Heart right ventricle (tissue), 16 donors: ENCODE measurements at places on chromosomes 4 and X. TPM values are rescaled to one million over a fixed set of nuclear protein-coding genes. Genes with fewer than 3 reads are reported as not detected.

The GTPBP6 gene
- total RNA-seq, result 52.6 TPM

DNA sequence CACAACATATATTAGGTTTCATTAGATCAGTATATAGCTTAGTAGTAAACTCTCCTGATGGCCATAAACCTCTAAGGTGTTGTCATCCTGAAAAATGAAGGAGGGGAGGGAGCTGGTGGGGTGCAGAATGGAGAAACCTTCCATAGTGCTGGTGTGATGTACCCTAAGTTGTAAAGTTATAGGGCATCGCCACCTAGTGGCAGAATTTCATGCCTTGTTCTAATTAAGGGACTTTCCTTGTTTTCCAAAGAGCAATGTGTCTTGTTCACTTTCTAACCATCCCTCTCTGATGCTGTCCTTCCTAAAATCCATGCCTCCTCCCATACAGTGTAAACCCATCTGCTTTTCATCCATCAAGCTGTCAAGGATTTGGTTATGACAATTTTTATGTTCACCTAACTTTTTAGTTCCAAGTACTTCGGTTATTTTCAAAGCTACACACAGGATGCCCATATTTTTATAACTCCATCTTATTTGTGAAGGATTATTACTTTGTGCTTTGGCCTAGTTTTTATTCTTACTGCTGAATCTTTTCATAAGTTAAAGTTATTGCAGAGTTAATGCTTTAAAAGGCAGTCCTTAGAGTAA lies 4.5 kb downstream of the NBDY start:
- no peaks in the 10 kb centered on the region for H3K27me3 ChIP-seq
- H3K4me1 ChIP-seq, result peaks cover 15% of the 10 kb centered on the region
- peak; percentile 39 for DNase-seq

DNA sequence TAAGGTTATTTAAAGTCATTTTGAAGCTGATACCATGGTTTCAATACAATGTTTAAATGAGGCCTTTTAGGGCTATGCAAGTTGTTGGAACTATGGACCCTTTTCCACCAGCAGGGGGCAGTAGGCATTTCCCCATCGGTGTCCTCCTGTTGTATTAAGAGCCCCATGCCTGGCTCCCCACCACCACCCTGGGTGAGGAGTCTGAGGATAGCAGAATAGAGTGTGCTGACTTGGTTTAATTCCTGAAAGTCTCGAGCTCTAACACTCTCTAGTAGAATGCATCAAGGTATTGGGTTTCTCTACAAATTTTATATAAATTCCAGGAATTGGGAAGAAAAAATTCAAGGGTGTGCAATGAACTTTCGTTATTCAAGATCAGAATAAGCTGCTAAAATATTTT lies 234.8 kb upstream of the JADE1 start:
- no peaks in the 10 kb centered on the region for H3K36me3 ChIP-seq
- peak; percentile 22 for DNase-seq
- no peak overlapping the region for H3K4me3 ChIP-seq
- no peak overlapping the region for H3K27ac ChIP-seq

GRCh38 chrX:150621652-150622051 lies 53.2 kb downstream of the MTM1 start:
- peaks cover 44% of the 10 kb centered on the region for H3K36me3 ChIP-seq
- no peaks in the 10 kb centered on the region for H3K27me3 ChIP-seq
- no peak overlapping the region for H3K27ac ChIP-seq
- no peak for DNase-seq

GRCh38 chr4:123102897-123103471 lies 180.6 kb upstream of the NUDT6 start:
- no peaks in the 10 kb centered on the region for H3K4me1 ChIP-seq
- no peak for DNase-seq
- H3K27me3 ChIP-seq, result no peaks in the 10 kb centered on the region
- H3K4me3 ChIP-seq, result no peak overlapping the region

The C4orf50 gene
- not detected for total RNA-seq

- peak within 1 kb of the TSS; percentile 99 for H3K27ac ChIP-seq
- H3K4me1 ChIP-seq, result peaks cover 53% of the 10 kb centered on the region
- no peaks in the 10 kb centered on the region for H3K27me3 ChIP-seq
These were observed at the start of gene ZFX for GRCh38 chrX:24149351-24150050. TSS of gene ZFX (plus strand) at chrX:24149729. CDS start at chrX:24172743, 23,014 bp downstream.

DNA sequence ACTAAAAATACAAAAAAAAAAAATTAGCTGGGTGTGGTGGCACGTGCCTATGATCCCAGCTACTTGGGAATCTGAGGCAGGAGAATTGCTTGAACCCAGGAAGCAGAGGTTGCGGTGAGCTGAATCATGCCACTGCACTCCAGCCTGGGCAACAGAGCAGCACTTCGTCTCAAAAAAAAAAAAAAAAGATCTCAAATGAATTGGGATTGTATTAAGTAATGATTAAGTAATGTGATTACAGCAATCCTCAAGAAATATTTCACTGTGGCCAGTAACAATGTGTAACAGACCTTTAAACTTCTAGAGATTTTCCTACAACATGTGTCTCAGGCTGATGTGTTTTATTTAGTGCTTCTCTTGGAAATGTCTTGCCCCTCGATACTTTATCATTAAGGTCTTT lies 46.8 kb downstream of the PKD2 start:
- H3K27ac ChIP-seq, result no peak overlapping the region
- no peaks in the 10 kb centered on the region for H3K4me1 ChIP-seq
- H3K4me3 ChIP-seq, result no peak overlapping the region
- H3K27me3 ChIP-seq, result no peaks in the 10 kb centered on the region
- no peak for DNase-seq
- H3K36me3 ChIP-seq, result no peaks in the 10 kb centered on the region

GRCh38 chr4:124684301-124684700 lies 28.2 kb downstream of the ANKRD50 start:
- no peaks in the 10 kb centered on the region for H3K27me3 ChIP-seq
- no peak for DNase-seq
- no peaks in the 10 kb centered on the region for H3K36me3 ChIP-seq
- H3K4me3 ChIP-seq, result no peak overlapping the region
- H3K27ac ChIP-seq, result no peak overlapping the region
- H3K4me1 ChIP-seq, result no peaks in the 10 kb centered on the region

DNA sequence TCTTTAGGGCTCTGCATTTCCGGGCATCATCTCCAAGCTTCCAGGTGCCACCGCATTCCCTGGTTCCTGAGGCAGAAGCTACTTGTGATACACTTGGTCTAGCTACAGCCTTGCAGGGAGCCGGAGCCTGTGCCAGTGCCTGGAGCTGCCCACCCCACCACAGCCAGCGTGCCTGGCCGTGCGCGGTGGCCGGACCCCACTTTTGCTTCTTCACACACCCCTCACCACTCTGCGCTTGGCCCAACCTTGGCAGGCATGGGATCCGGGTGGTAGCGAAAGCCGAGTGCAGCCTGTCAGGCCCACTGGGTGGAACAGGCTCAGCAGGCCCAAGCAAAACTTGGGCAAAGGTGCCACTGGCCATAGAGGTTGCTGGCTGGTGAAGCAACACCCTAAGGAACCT lies 823.7 kb downstream of the GLUD2 start:
- no peaks in the 10 kb centered on the region for H3K27me3 ChIP-seq
- no peaks in the 10 kb centered on the region for H3K4me1 ChIP-seq
- H3K4me3 ChIP-seq, result no peak overlapping the region
- H3K27ac ChIP-seq, result no peak overlapping the region
- no peak for DNase-seq
- H3K36me3 ChIP-seq, result no peaks in the 10 kb centered on the region

DNA sequence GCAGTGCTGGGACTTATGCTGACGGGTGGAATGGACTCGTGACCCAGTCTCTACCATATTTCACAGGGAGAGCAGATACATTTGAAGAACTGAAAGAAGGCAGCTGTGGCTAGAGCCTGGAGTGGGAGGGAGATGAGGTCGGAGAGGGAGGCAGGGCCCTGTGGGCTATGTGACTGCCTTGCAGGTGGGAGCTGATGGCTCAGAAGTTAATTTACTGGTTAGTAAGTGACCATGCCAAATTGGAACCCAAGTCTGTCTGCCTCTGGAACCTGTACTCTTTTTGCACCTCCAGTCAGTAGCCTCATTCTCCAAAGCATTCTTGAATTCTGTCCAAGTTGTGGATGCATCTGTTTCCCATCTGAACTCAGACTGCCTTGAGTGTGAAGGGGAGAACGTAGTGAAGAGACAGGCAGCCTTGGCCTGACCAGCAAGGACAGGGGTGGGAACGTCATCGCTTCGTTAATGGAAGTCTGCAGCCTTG lies 92.3 kb downstream of the REPS2 start:
- H3K27ac ChIP-seq, result no peak overlapping the region
- H3K4me3 ChIP-seq, result no peak overlapping the region
- no peak for DNase-seq
- no peaks in the 10 kb centered on the region for H3K4me1 ChIP-seq
- no peaks in the 10 kb centered on the region for H3K36me3 ChIP-seq

- no peak overlapping the region for H3K4me3 ChIP-seq
- H3K4me1 ChIP-seq, result no peaks in the 10 kb centered on the region
- H3K27me3 ChIP-seq, result no peaks in the 10 kb centered on the region
- H3K36me3 ChIP-seq, result no peaks in the 10 kb centered on the region
- no peak overlapping the region for H3K27ac ChIP-seq
These were observed 71.1 kb downstream of the CRMP1 start for GRCh38 chr4:5821665-5822358.

DNA sequence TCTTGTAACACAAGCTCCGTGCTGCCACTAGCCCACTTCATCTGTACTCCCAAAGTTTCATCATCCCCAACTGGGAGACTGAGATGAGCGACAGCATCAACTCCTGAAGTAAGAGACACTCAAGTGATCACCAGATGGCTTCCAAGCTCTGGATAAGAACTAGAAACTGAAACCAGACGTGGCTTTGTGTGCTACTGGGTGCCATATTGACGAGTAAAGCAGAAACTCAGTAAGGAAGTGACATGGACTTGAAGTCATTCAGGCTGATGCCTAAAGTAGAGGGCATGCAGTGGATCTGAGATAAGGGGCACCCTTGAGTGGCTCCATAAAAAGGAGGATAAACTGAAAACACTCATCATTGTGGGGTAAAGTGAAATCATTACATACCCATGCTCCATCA lies 72.4 kb downstream of the PCYT1B start:
- H3K4me3 ChIP-seq, result no peak overlapping the region
- H3K27me3 ChIP-seq, result no peaks in the 10 kb centered on the region
- no peaks in the 10 kb centered on the region for H3K4me1 ChIP-seq
- no peak for DNase-seq
- H3K27ac ChIP-seq, result no peak overlapping the region
- no peaks in the 10 kb centered on the region for H3K36me3 ChIP-seq

The SSX4B gene
- not detected for total RNA-seq
